ENCODE measurements at places on chromosomes 16 and 17.
A peak's percentile ranks its signal among the peaks of the same experiment; 100 is the strongest.

GRCh38 chr16:88943741-88944140, 33.3 kb downstream of the CBFA2T3 start:
- no peak for DNase-seq
- H3K4me1 ChIP-seq, result peaks cover 23% of the 10 kb centered on the region
- no peak overlapping the region for H3K27ac ChIP-seq
- H3K27me3 ChIP-seq, result no peaks in the 10 kb centered on the region
- H3K4me3 ChIP-seq, result no peak overlapping the region
- no peaks in the 10 kb centered on the region for H3K36me3 ChIP-seq

DNA sequence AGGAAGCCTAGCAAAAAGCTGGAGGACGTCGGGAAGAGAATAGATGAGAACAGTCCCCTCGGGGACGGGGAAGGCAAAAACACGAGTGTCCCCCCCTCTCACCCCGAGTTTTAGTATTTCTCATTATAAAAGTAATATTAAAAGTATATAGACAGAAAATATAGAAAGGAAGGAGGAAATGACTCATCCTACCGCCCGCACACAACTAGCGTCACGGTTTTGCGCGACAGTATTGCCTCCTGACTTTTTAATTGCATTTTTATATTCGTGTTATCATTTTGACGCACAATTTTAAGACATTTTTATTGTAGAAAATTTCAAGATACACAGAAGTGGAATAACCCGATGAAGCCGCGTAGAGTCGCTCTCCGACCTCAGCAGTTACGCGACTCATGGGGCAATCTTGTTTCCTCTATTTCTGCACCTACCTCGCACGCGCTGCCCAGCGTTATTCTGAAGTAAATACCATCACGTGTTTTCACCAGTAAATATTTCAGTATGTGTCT, 652 bp upstream of the SLC25A19 start:
- no peaks in the 10 kb centered on the region for H3K27me3 ChIP-seq
- H3K27ac ChIP-seq, result peak overlapping the region; percentile 87
- peaks cover 9% of the 10 kb centered on the region for H3K4me1 ChIP-seq
- no peak for DNase-seq

- H3K27me3 ChIP-seq, result no peaks in the 10 kb centered on the region
- DNase-seq, result peak; percentile 49
- peaks cover 14% of the 10 kb centered on the region for H3K4me1 ChIP-seq
- H3K4me3 ChIP-seq, result peak overlapping the region; percentile 65
- H3K27ac ChIP-seq, result peak overlapping the region; percentile 66
Measured at GRCh38 chr16:57736419-57737351, 1.1 kb downstream of the KATNB1 start.

GRCh38 chr16:65843941-65844340, 522.5 kb upstream of the CDH5 start:
- no peak for DNase-seq
- H3K27ac ChIP-seq, result no peak overlapping the region
- H3K4me1 ChIP-seq, result no peaks in the 10 kb centered on the region
- H3K27me3 ChIP-seq, result no peaks in the 10 kb centered on the region
- no peak overlapping the region for H3K4me3 ChIP-seq
- H3K36me3 ChIP-seq, result no peaks in the 10 kb centered on the region

DNA sequence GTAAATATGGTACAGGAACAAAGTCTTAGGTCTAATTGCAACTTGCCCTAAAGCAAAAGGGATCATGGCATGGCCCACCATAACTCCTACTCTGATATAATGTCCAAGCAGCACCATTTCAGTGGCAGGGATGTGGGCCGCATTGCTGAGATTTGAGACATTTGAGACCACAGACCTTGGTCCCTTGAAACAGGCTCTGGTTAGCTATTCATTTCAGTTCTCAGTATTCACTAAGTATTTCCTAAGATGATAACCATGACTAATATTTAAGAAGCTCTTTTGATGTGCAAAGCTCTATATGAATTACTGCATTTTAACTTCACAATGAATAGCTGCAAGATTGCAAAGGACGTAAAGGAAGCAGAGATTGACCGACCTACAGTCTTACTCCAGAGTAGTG, 471.0 kb downstream of the SHISA9 start:
- no peak overlapping the region for H3K27ac ChIP-seq
- no peak overlapping the region for H3K4me3 ChIP-seq
- H3K27me3 ChIP-seq, result no peaks in the 10 kb centered on the region
- DNase-seq, result no peak
- no peaks in the 10 kb centered on the region for H3K36me3 ChIP-seq

- no peak overlapping the region for H3K27ac ChIP-seq
- peaks cover 16% of the 10 kb centered on the region for H3K36me3 ChIP-seq
- DNase-seq, result no peak
- no peaks in the 10 kb centered on the region for H3K27me3 ChIP-seq
Measured at GRCh38 chr16:47258874-47259461, 115.2 kb upstream of the NETO2 start.

DNA sequence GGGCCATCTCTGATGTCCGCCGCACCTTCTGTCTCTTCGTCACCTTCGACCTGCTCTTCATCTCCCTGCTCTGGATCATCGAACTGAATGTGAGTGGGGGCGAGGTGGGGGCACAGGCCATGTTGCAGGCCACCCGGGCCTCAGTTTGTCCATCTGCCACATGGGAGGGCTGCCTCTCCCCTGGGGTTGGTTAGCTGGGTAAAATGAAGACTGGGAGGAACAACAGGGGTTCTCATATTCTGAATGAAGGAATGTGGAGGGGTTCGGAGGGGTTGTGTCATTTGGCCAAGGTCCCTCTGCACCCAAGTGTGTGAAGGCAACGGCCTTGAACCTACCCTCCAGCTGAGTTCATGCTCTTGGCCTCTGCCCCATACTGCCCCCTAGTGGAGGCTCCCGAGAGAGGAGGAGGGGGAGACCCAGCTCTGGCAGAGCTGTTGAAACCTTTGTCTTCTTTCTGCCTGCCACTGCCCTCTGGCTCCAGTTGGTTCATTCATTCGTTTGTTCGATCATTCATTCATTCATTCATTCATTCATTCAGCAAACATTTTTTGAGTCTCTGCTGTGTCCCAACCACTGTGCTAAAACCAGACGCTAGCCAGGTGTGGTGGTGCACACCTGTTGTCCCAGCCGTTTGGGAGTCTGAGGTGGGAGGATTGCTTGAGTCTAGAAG, 11.4 kb upstream of the TCAP start:
- peaks cover 3% of the 10 kb centered on the region for H3K4me1 ChIP-seq
- H3K4me3 ChIP-seq, result no peak overlapping the region
- H3K36me3 ChIP-seq, result peaks cover 7% of the 10 kb centered on the region
- H3K27ac ChIP-seq, result no peak overlapping the region
- no peaks in the 10 kb centered on the region for H3K27me3 ChIP-seq

DNA sequence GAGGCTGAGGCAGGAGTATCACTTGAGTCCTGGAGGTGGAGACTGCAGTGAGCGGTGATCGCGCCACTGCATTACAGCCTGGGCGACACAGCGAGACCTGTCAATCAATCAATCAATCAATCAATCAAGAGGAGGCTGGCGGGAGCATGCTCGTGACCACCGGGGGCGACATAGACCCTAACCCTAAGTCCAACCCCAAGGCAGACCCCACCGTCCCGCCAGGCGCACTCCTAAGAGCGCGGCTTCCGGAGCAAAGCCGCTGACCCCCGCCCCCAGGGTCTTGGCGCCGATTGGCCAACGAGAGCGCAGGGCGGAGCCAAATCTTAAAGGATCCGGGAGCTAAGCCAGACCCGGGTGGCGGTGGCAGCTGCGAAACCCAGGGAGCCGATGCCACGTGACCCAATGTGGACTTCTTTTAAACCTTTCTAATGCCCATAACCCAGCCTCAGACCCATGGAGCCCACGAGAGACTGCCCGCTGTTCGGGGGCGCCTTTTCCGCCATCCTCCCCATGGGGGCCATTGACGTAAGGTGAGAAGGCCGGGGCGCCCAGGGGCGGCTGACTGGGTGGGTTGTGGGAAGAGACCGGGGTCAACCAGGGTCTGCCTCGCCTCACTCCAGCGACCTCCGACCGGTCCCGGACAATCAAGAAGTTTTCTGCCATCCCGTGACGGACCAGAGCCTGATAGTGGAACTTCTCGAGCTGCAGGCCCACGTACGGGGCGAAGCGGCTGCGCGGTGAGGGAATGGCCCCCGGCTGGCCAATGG, at the start of gene RANGRF:
Gene RANGRF, plus strand, starts transcription at position 335 of the 767 bp plus-strand sequence. Its CDS starts 119 bp downstream, at position 454.
- H3K36me3 ChIP-seq, result no peaks in the 10 kb centered on the region
- H3K4me1 ChIP-seq, result peaks cover 33% of the 10 kb centered on the region

- no peaks in the 10 kb centered on the region for H3K36me3 ChIP-seq
- no peak overlapping the region for H3K4me3 ChIP-seq
- H3K27ac ChIP-seq, result no peak overlapping the region
- peak; percentile 56 for DNase-seq
Measured at GRCh38 chr16:58421529-58421928, 29.3 kb downstream of the GINS3 start.

GRCh38 chr17:30964876-30965275, 6.0 kb upstream of the RNF135 start:
- H3K36me3 ChIP-seq, result no peaks in the 10 kb centered on the region
- H3K27me3 ChIP-seq, result no peaks in the 10 kb centered on the region
- no peaks in the 10 kb centered on the region for H3K4me1 ChIP-seq

DNA sequence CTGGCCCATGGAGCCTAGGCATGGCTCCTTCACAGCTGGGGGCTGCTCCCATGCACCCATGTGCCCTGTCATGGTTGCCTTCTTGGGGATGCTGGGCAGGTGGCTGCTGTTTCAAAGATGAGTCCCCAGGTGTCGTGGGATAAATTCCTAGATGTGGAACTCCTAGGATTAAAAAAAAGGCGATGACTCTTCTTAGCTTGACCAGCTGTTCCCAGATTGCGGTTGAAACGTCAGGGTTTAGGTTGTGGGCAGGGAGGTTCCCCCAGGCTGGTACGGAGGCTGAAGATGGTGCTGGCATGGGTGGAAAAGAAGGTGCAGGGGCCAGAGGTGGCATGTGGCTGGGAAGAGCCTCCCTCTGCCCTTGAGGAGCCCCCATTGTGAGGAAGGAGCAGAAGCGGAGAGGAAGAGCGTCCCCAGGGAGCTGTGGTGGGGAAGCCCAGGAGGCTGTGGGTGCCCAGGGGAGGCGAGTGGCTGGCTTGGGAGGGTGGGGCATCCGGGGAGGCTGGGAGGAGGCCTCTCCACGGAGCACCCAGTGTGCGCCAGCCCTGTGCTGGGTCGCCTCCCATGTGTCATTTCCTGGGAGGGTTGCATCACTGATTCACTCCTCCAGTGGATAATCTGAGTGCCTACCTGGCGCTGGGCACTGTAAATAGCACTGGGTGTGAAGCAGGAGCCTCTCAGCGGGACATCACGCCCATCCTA, 7.5 kb upstream of the KCNJ12 start:
- H3K4me3 ChIP-seq, result no peak overlapping the region
- no peaks in the 10 kb centered on the region for H3K36me3 ChIP-seq
- H3K4me1 ChIP-seq, result no peaks in the 10 kb centered on the region
- DNase-seq, result no peak
- no peaks in the 10 kb centered on the region for H3K27me3 ChIP-seq
- no peak overlapping the region for H3K27ac ChIP-seq

GRCh38 chr16:15849209-15849981, 7.4 kb downstream of the MYH11 start:
- no peak for DNase-seq
- no peaks in the 10 kb centered on the region for H3K4me1 ChIP-seq
- no peaks in the 10 kb centered on the region for H3K27me3 ChIP-seq
- no peak overlapping the region for H3K27ac ChIP-seq
- H3K4me3 ChIP-seq, result no peak overlapping the region

DNA sequence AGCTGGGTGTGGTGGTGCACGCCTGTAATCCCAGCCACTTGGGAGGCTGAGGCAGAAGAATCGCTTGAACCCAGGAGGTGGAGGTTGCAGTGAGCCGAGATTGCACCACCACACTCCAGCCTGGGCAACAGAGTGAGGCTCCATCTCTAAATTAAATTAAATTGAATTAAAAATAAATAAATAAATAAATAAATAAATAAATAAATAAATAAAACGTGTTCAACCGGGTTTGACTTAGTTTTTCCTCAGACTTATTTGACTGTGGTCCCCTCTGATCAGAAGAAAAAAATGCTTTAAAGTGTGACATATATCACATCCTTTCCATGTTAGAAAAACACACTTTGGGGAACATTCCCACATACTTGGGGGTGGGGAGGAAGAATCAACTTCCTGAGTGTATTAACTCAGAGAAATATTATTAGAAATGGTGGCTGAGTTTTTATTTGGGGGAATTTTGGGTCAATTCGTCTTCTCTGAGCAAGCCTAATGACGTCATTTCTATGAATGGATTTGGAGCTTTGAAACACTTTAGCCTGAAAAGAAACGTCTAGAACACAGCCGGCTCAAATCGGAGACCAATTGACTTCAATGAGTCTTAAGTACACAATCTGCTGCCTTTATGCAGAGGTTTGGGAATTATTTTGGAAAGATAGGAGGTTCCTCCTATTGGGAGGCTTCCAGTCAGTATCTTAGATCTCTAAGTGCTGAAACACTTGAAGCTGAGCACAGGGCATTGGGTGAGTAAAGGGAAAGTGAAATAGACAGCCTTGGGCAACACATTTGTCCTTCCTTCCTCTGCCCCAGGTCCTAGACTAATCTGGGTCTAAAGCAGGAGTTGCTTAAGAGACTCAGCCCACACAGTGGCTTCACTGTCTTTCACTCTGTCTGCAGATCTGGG, 132.6 kb downstream of the PITPNC1 start:
- no peak for DNase-seq
- no peak overlapping the region for H3K27ac ChIP-seq
- no peak overlapping the region for H3K4me3 ChIP-seq
- no peaks in the 10 kb centered on the region for H3K27me3 ChIP-seq
- H3K4me1 ChIP-seq, result no peaks in the 10 kb centered on the region

DNA sequence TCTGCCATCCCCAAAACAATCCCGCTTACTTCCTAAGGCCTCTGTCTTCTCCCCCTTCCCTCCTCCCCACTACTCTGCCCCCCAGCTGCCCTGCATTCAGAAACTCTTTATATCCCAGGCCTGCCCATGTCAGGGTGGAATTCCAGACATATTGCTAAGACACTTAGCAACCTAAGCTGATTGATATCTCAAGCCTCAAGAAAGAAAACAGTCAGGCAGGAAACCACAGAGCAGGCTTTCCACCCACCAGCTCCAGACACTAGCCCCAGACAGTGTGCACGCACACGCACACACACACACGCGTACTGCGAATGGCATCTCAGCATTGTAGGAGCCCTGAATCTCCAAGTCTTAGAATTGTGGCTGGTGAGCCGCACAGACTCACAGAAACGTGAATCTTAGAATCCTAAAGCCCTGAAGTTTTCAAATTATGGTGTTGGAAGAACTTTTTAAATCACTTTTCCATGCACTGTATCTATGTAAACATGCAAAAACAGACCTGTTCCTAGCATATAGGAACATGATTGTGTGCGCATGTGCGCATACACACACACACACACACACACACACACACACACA, 8.8 kb upstream of the LPCAT2 start:
- no peaks in the 10 kb centered on the region for H3K27me3 ChIP-seq
- no peak overlapping the region for H3K27ac ChIP-seq
- H3K4me1 ChIP-seq, result peaks cover 14% of the 10 kb centered on the region
- H3K4me3 ChIP-seq, result no peak overlapping the region
- no peak for DNase-seq

DNA sequence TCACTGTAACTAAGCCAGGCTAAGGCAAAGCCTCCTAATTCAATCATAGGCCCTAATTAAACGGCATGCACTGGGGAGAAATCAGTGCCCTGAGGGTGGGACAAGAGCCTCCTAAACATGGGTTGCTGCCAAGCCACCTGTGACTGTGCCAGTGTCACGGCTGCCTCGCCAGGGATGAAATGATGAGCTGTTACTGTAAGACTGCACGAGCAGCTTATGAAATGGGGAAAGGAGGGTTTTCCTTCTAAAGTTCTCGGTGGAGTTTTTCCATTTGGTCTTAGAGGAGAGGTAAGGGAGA, 12.7 kb downstream of the TMEM11 start:
- peaks cover 3% of the 10 kb centered on the region for H3K4me1 ChIP-seq
- DNase-seq, result no peak
- H3K36me3 ChIP-seq, result peaks cover 5% of the 10 kb centered on the region

- no peak overlapping the region for H3K4me3 ChIP-seq
- H3K27me3 ChIP-seq, result no peaks in the 10 kb centered on the region
- DNase-seq, result no peak
- H3K36me3 ChIP-seq, result peaks cover 2% of the 10 kb centered on the region
- H3K27ac ChIP-seq, result no peak overlapping the region
Measured at GRCh38 chr17:2613089-2613808, 19.8 kb downstream of the PAFAH1B1 start.
